ENCODE measurements at places on chromosomes 5 and 9.

- H3K4me3 ChIP-seq: no peak overlapping the region
- H3K36me3 ChIP-seq: no peaks in the 10 kb centered on the region
- H3K4me1 ChIP-seq: no peaks in the 10 kb centered on the region
- H3K27ac ChIP-seq: no peak overlapping the region
- no peak for DNase-seq
- H3K27me3 ChIP-seq: no peaks in the 10 kb centered on the region
Measured at GRCh38 chr5:20305463-20305862, 317.5 kb upstream of the CDH18 start.

DNA sequence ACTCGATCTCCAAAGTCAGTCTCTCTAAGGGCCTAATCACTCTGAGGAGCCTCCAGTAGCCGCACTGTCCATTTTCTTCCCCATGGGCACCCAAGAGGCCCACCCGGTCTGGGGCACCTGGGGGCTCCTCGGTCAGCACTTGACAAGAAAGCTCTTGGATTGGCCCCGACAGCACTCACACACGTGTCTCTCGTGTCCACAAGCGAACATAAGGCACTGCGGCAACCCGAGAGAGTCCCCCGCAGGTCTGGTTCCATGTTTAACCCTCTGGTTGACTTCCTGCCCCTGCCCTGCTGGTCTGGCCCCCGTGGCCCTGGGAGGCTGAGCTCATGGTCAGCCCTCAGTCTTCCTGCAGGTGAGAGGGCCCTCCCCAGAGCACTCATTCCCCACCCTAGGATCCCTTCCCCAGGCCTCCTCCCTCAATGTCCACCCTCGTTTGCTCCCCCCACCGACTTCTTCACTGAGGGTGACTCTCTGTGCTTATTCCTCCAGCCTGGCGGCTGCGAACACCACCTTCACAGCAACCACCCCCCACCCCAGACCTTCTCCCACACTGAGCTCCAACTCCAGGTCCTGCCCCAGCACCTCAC is 16.3 kb upstream of the LRRC14B start:
- peaks cover 15% of the 10 kb centered on the region for H3K4me1 ChIP-seq
- peak; percentile 58 for DNase-seq
- no peak overlapping the region for H3K4me3 ChIP-seq
- no peaks in the 10 kb centered on the region for H3K36me3 ChIP-seq
- H3K27ac ChIP-seq: no peak overlapping the region

- H3K4me3 ChIP-seq: no peak overlapping the region
- no peak for DNase-seq
- no peaks in the 10 kb centered on the region for H3K36me3 ChIP-seq
- no peaks in the 10 kb centered on the region for H3K27me3 ChIP-seq
- no peak overlapping the region for H3K27ac ChIP-seq
- H3K4me1 ChIP-seq: no peaks in the 10 kb centered on the region
Measured at GRCh38 chr9:33780276-33780675, 15.1 kb upstream of the PRSS3 start.

- no peaks in the 10 kb centered on the region for H3K4me1 ChIP-seq
- H3K36me3 ChIP-seq: no peaks in the 10 kb centered on the region
- H3K27ac ChIP-seq: no peak overlapping the region
- H3K4me3 ChIP-seq: no peak overlapping the region
- DNase-seq: no peak
- no peaks in the 10 kb centered on the region for H3K27me3 ChIP-seq
Measured at GRCh38 chr5:89129941-89130340, 247.0 kb upstream of the MEF2C start.

DNA sequence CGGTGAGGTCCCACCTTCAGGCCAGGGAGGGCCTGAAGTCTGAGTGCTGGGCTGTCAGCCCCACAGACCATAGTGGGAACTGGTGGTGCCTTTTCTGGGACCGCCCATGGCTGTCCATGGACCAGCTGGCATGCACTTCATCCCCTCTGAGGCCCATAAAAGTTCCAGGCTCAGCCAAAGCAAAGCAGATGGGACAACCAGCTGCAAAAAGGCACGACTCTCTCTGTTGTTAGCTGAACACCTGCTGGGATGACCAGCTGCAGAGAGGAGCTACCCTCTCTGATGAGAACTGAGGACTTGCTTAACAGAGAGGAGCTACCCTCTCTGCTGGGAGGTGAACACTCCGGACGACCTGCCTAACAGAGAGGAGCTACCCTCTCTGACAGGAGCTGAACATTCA is 844.3 kb upstream of the DMAC1 start:
- H3K36me3 ChIP-seq: no peaks in the 10 kb centered on the region
- H3K4me3 ChIP-seq: no peak overlapping the region
- no peak for DNase-seq
- no peaks in the 10 kb centered on the region for H3K27me3 ChIP-seq
- H3K4me1 ChIP-seq: peaks cover 1% of the 10 kb centered on the region

- H3K27ac ChIP-seq: no peak overlapping the region
- DNase-seq: no peak
- no peak overlapping the region for H3K4me3 ChIP-seq
Measured at GRCh38 chr5:113212244-113212920, 222.4 kb downstream of the TSSK1B start.

DNA sequence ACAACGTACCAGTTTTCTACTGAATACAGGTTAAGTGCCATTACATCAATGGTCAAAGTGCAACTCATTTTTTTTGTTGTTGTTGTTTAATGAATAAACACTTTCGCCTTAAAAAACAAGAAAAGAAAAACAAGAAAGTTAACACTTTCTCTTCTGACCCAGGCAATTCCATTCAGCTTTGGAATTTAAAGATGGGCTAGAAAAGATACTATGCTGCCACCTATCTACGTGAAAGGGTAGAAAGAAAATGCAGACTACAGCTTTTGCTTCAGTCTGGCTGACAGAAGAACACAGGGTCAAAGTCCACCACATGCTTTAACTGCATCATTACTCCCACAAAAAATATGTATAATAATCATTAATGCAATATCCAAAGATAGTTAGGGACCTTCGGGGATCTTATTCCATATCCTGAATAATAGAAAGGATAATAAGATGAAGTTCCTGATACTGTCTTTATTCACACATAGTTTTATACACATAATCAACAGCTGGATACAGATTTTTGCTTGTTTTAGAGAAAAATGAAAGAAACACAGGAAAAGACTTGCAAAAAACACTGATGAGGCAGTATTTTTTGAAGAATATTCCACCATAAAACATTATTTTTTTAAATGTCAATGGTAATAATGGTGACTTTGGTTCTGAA is 40.4 kb downstream of the ZDHHC21 start:
- no peaks in the 10 kb centered on the region for H3K4me1 ChIP-seq
- DNase-seq: no peak
- no peak overlapping the region for H3K4me3 ChIP-seq
- H3K27me3 ChIP-seq: no peaks in the 10 kb centered on the region
- H3K36me3 ChIP-seq: peaks cover 23% of the 10 kb centered on the region

DNA sequence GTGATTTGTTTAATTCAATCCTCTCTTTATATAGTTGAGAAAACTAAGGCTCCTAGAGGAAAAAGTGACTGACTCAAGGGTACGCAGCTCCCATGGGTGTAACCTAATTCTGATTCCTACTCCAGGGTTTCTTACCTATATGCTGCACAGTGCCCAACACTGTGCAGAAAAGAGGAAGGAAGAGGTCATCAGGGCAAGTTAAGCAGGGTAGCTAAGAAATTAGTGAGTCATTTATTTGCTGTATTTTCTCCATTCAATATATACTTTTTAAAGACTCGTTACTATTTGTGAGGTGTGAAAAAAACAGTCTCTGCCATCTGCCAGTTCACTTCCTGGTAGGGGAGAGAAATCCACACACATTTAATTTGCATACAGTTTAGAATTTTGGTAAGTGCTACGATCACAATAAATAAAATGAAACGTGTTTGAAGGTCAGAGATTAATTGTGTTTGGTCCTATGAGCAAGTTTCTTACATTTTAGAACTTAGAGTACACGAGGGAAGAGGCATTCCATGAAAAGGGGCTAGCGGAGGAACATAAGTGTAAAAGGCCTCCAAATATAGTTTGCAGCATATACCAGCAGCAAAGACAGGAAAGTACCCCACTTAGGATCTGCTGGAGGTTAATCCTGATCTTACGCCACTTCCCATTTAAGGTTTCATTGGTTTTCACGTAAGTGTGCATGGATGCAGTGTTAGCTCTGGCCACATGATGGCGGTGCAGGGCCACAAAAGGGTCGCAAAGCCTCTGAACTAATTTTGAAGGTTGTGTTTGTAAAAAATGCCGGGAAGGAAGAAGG is 59.9 kb upstream of the TLR4 start:
- no peaks in the 10 kb centered on the region for H3K27me3 ChIP-seq
- no peaks in the 10 kb centered on the region for H3K36me3 ChIP-seq
- H3K4me1 ChIP-seq: peaks cover 37% of the 10 kb centered on the region
- peak overlapping the region; percentile 51 for H3K27ac ChIP-seq
- no peak overlapping the region for H3K4me3 ChIP-seq

DNA sequence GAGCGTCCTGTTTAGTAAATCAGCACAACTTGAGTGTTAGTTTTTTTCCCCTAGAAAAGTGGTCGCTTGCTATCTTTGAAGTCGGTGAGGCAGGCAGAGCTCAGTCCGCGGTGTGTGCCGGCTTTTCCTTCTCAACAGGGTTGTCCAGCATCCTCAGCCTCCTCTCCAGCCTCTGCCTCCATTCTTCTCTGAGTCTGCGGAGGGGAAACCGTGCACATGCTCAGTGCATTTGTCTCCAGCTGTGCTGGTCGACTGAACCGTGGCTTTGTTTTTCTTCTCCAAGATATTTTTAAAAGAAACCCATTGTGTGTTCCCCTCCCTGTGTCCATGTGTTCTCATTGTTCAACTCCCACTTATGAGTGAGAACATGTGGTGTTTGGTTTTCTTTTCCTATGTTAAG is 25.3 kb downstream of the FAM240B start:
- no peaks in the 10 kb centered on the region for H3K27me3 ChIP-seq
- no peaks in the 10 kb centered on the region for H3K4me1 ChIP-seq
- no peaks in the 10 kb centered on the region for H3K36me3 ChIP-seq
- H3K27ac ChIP-seq: no peak overlapping the region

DNA sequence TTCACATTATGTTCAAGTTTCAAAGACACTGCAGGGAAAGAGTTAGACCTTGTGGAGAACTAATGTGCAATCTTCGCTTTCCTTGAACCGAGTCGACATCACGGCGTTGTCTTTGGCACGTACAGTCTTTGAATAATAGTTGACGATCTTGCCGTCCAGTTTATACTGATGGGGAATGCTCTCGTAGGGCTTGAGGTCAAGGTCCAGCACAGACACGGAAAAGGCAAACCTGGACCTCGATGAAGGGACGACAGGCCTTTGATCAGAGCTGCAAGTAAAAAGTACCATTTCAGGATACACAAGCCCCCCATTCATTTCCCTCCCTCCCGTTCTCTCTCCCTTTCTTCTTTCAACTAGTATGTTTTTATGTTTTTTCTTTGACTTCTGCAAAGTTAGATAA is 54.1 kb downstream of the IPPK start:
- H3K4me3 ChIP-seq: no peak overlapping the region
- no peak for DNase-seq
- H3K27me3 ChIP-seq: no peaks in the 10 kb centered on the region
- no peaks in the 10 kb centered on the region for H3K4me1 ChIP-seq
- H3K36me3 ChIP-seq: peaks cover 100% of the 10 kb centered on the region
- H3K27ac ChIP-seq: no peak overlapping the region

DNA sequence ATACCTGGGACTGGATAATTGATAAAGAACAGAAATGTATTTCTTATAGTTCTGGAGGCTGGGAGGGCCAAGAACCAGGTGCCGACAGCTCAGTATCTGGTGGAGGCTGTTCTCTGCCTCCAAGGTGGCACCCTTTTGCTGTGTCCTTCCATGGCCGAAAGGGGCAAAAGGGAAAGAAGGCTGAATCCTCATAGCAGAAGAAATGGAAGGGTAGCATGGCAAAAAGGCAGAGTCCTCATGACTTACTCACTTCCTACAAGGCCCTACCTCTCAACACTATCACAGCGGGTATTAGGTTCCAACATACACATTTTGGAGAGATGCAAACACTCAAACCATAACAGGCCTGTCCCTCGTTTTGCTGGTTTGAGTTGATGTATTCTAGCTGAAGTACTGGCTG is 25.1 kb upstream of the MED10 start:
- no peak overlapping the region for H3K4me3 ChIP-seq
- H3K27ac ChIP-seq: no peak overlapping the region
- peaks cover 13% of the 10 kb centered on the region for H3K27me3 ChIP-seq
- no peaks in the 10 kb centered on the region for H3K36me3 ChIP-seq
- no peaks in the 10 kb centered on the region for H3K4me1 ChIP-seq

Data from spleen (tissue), 13 donors.